ENCODE measurements at places on chromosomes 2 and 18. TPM values are rescaled to one million over a fixed set of nuclear protein-coding genes. Genes with fewer than 3 reads are reported as not detected.

The ASB18 gene
- not detected for total RNA-seq

The SLC14A1 gene
- not detected for total RNA-seq

The ARHGEF4 gene
- total RNA-seq: 2.1 TPM

The PCARE gene
- total RNA-seq: not detected

The CCDC121 gene
- total RNA-seq: 4.4 TPM

The GKN2 gene
- not detected for total RNA-seq

The GIGYF2 gene
- 67.3 TPM for total RNA-seq

DNA sequence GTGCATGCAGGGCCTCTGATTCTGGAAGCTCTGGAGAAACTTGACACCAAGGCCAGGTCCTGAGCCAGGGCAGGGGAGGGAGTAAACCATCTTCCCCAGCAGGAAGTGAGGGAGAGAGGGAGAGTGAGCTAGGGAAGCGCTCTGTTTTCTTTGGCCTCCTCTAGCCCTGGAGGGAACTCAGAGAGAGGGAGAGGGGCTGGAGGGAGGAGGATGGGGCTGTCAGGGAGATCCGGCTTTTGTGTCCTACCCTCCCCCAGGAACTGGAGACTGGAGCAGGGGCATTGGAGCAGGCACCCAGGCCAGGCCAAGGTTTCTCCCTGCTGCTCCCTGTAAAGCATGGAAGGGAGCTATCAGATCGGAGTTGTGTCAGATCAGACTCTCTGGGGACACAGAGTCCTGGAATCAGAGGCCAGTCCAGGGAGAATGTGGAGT, 22.7 kb upstream of the PKDCC start:
- H3K4me3 ChIP-seq: no peak overlapping the region
- no peak for DNase-seq
- H3K27ac ChIP-seq: no peak overlapping the region
- peaks cover 42% of the 10 kb centered on the region for H3K4me1 ChIP-seq
- no peaks in the 10 kb centered on the region for H3K27me3 ChIP-seq
- H3K36me3 ChIP-seq: no peaks in the 10 kb centered on the region

DNA sequence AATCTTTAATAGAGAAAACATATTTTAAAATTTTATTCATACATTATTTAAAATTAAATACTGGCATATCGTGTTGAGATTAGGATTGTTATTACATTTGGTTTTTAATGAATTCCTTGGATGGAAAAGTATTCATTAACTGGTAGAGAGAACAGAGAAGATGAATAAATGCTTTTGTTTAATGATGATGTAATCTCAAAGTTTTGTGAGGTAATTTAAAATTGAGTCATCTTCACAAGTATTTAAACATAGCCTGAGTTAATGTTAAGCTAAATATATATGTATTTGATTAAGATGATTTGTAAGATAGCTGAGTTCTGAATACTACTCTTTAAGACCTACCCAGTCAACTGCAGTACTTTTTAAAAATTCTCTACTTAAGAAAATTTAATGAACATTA, 713.4 kb upstream of the VRK2 start:
- H3K36me3 ChIP-seq: no peaks in the 10 kb centered on the region
- H3K4me1 ChIP-seq: no peaks in the 10 kb centered on the region
- H3K27ac ChIP-seq: no peak overlapping the region

DNA sequence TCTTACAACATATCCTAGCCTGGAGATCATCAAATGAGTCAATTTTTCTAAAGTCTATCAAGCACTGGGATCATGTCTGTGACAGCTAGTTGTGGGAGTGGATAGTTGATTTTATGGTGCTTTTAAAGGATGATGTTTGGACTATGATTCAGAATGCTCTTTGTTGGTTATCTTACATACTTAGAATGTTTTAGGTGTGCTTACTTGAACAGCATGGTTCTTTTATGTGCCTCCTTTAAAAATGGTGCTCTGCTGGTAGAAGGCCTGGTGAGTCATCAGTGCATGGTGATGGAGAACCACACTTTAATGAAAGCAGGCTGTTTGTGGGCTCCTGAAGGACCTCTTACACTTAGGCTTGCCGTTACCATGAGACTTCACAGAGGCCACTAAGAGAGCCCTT, 682.7 kb upstream of the FANCL start:
- no peak overlapping the region for H3K4me3 ChIP-seq
- H3K4me1 ChIP-seq: no peaks in the 10 kb centered on the region
- H3K27ac ChIP-seq: no peak overlapping the region
- DNase-seq: peak; percentile 23
- no peaks in the 10 kb centered on the region for H3K36me3 ChIP-seq

GRCh38 chr2:64812285-64812684, 158.6 kb upstream of the SERTAD2 start:
- no peak overlapping the region for H3K27ac ChIP-seq
- H3K4me1 ChIP-seq: peaks cover 13% of the 10 kb centered on the region
- peak; percentile 48 for DNase-seq
- H3K36me3 ChIP-seq: no peaks in the 10 kb centered on the region

- H3K27me3 ChIP-seq: no peaks in the 10 kb centered on the region
- H3K4me1 ChIP-seq: no peaks in the 10 kb centered on the region
- no peak overlapping the region for H3K4me3 ChIP-seq
- no peaks in the 10 kb centered on the region for H3K36me3 ChIP-seq
- H3K27ac ChIP-seq: no peak overlapping the region
These were observed 12.6 kb downstream of the CNDP1 start for GRCh38 chr18:74546751-74547530.

DNA sequence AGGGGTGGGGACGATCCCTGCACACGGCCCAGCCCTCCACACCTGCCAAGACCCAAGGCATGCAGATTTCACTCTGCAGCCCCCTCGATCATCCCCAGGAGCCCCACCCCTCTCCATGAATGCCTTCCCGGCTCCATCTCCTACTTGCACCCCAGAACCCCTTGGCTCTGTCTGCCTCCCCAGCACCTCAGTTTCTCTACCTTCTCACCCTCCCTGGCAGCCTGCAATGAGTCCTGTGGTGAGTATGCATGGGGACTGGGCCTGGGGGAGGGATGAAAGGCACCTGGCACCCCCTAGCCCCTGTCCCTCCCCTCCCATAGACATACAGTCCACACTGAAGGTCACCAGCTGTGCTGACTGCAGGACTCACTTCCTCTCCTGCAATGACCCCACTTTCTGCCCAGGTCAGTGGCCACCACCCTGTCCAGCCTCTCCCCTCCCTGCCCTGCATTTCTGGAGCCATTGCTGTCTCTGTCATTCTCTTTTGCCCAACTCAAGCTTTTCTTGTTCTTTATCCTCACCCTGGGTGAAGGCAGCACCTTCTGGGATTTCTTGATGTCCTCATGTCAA, 1.0 kb downstream of the TEX51 start:
- no peak for DNase-seq
- no peaks in the 10 kb centered on the region for H3K27me3 ChIP-seq
- H3K27ac ChIP-seq: no peak overlapping the region
- H3K4me3 ChIP-seq: no peak overlapping the region

- no peak overlapping the region for H3K27ac ChIP-seq
- H3K36me3 ChIP-seq: no peaks in the 10 kb centered on the region
- H3K4me3 ChIP-seq: no peak overlapping the region
- DNase-seq: no peak
- H3K4me1 ChIP-seq: no peaks in the 10 kb centered on the region
These were observed 154.2 kb upstream of the MYCN start for GRCh38 chr2:15786003-15786654.

GRCh38 chr2:223788826-223789225, 48.6 kb downstream of the AP1S3 start:
- H3K36me3 ChIP-seq: no peaks in the 10 kb centered on the region
- no peak overlapping the region for H3K27ac ChIP-seq
- H3K4me3 ChIP-seq: no peak overlapping the region
- no peaks in the 10 kb centered on the region for H3K4me1 ChIP-seq

GRCh38 chr2:223104336-223105132, 52.5 kb downstream of the KCNE4 start:
- peaks cover 34% of the 10 kb centered on the region for H3K4me1 ChIP-seq
- no peak overlapping the region for H3K4me3 ChIP-seq
- H3K36me3 ChIP-seq: no peaks in the 10 kb centered on the region
- no peak for DNase-seq
- peak overlapping the region; percentile 12 for H3K27ac ChIP-seq
